Activated CD8-positive, alpha-beta memory T cell treated with anti-CD3 and anti-CD28 coated beads for 1 hour (primary cell): ENCODE measurements at places on chromosomes 2 and 18.

DNA sequence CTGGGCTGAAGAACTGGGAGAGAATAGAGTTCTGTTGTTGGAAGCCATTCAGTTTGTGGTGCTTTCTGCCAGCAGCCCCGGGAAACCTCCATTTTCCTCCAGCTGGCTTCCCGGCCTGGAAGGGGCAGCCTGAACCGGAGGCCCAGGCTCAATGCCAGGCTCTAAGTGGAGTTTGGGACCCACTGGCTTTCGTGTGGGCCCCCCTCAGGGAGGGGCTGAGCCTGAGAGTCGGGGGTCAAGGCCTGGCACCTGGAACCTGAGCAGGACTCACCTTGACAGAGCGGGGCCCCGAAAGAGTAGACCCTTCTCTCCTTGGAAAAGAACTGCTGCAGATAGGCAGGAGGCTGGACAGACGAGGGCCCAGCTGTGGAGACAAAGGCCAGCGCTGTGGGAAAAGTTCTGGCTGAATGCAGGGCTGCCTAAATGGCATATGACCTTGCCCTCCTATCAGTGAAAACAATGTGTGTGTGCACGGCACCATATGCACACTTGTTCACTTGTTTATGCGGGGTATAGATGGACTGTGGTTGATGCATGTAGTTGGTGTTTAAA lies 34.8 kb upstream of the ASB18 start:
- DNase-seq: no peak

- DNase-seq: no peak
These were observed 6.5 kb downstream of the ANKMY1 start for GRCh38 chr2:240551288-240551687.

GRCh38 chr18:61732854-61733253 lies 160.0 kb downstream of the RNF152 start:
- DNase-seq: no peak

GRCh38 chr2:217417536-217417935 lies 557.7 kb upstream of the TNP1 start:
- no peak for DNase-seq

GRCh38 chr18:34548120-34548972 lies 161.8 kb upstream of the DTNA start:
- DNase-seq: no peak

GRCh38 chr2:225038231-225038523 lies 4.1 kb downstream of the DOCK10 start:
- DNase-seq: no peak

- no peak for DNase-seq
These were observed 378.8 kb downstream of the PTPRM start for GRCh38 chr18:7945882-7946281.

DNA sequence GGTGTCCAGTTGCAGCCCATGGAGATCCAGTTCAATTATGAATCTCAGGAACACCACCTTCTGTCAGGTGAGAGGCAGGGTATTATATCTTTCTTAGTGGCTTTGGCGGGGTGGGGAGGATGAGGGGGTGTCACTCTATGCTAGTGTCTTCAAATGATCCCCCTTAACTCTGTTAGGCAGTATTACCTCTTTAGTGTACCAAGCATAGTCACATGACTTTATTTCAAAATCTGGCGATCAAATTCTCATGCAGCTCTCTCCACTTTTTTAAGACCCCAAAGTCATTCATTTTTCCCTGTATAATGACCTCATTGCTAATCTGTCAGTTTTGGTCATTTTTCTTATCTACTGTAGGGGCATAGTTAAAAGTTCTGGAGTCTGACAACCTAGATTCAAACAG lies 1.1 kb upstream of the ZSCAN30 start:
- DNase-seq: no peak

GRCh38 chr2:72824224-72824842 lies 1.5 kb downstream of the EXOC6B start:
- DNase-seq: no peak

DNA sequence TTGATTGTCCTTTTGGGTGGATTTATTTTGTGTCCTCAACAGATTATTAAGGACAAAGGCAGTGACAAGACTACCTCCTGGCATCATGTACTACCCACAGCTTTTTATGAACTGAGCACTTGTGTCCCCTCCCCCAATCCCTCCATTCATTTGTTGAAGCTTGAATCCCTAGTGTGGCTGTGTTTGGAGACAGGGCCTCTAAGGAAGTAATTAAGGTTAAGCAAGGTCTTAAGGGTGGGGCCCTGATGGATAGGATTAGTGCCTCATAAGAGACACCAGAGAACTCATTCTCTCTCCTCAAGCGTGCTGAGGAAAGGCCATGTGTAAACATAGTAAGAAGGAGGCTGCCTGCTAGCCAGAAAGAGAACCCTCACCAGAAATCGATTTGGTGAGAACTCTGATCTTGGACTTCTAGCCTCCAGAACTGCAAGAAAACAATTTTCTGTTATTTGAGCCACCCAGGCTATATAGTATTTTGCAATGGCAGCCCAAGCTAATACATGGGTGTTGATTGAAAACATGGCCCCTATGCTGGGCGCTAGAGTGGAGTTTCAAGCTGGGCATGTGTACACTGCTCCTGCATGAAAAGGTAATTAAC lies 3.4 kb upstream of the MAP4K4 start:
- DNase-seq: no peak

- no peak for DNase-seq
These were observed 18.4 kb downstream of the VPS54 start for GRCh38 chr2:64000630-64001381.

DNA sequence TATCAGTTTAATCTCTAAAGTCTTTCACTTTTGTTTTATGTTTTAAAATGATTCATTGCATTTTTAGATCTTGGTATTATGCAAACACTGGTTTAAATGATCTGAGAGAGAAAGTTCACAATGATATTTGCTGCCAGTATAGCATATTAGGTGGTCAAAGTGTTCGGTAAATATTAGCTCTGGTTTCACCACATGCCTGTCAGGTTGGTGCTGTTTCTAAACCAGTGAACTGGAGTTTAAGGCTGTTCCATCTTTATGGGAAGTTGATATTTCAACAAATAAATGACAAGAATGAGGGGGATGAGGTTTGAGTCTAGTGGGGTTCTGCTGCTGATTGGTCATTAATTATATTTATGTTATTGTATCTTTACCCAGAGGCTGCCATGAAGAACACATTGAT lies 436.4 kb downstream of the DCDC2C start:
- no peak for DNase-seq

DNA sequence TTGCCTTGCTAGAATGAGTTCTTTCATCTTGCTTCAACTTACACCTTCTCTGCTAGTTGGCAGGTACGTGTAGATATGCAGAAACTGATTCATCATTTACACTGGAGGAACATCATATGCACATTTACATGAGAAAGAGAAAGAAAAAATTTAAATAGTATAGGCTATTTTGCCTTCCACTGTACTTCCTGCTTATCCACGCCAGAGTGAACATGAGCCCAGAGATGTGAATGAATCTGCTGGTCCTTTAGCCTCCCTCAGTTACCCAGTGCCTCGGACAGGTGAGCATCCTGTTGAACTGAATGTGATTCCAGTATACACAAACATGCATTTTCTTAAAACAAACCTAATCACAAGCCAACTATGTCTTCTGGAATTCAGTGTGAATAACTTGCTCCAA lies 83.6 kb downstream of the SESTD1 start:
- no peak for DNase-seq

GRCh38 chr2:71150082-71150816 lies 19.8 kb downstream of the MPHOSPH10 start:
- DNase-seq: no peak

- DNase-seq: no peak
These were observed 1.1 kb downstream of the HK2 start for GRCh38 chr2:74834792-74835755.

DNA sequence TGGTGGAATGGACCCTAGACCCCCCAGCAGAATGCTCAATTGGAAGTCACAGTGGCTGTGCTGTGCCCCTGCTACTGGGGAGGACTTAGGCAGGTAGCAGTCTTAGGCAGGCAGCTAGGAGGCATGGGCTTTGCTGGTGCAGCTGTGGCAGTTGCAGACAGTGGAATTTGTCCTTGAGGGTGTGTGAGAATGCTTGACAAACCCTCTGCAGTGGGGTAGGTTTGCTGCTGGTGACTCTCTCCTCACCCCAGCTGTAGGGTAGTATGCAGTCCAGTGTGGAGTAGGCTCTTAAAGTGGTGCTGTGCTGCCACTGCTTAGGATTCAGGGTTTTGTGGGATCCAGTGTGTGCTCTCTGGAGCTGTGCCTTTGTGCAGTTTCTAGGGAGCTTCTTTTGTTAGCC lies 61.3 kb downstream of the NUP35 start:
- DNase-seq: no peak

DNA sequence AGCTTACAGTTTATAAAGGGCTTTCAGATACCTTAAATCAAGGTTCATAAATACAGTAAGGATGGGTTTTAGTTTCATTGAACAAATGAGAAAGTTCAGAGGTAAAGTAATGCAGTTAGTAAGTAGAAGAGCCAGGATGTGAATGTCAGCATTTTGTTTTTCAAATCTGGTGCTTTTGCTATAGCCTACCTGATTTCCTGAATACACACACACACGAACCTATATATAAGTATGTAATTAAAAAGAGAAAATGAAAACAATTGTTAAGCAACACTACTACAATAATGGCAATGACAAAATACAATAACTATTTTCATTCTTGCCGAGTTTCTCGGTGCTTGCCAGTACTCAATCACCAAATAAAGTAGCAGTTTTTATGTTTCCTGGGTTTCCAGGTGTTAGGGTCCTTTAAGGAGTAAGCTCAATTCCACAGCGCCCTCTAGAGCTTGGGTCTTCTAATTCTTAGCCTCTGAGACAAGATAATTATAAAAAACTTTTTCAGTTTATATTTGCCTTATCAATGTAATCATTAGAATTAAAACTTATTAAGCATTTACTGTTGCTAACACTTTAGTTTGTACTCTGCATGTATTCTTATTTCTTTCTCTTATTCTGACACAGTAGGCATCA lies 512.9 kb upstream of the ACVR2A start:
- peak; percentile 18 for DNase-seq

- no peak for DNase-seq
These were observed 82.0 kb downstream of the ZNF516 start for GRCh38 chr18:76412818-76413565.

GRCh38 chr18:41532344-41533086 lies 422.5 kb upstream of the PIK3C3 start:
- no peak for DNase-seq

DNA sequence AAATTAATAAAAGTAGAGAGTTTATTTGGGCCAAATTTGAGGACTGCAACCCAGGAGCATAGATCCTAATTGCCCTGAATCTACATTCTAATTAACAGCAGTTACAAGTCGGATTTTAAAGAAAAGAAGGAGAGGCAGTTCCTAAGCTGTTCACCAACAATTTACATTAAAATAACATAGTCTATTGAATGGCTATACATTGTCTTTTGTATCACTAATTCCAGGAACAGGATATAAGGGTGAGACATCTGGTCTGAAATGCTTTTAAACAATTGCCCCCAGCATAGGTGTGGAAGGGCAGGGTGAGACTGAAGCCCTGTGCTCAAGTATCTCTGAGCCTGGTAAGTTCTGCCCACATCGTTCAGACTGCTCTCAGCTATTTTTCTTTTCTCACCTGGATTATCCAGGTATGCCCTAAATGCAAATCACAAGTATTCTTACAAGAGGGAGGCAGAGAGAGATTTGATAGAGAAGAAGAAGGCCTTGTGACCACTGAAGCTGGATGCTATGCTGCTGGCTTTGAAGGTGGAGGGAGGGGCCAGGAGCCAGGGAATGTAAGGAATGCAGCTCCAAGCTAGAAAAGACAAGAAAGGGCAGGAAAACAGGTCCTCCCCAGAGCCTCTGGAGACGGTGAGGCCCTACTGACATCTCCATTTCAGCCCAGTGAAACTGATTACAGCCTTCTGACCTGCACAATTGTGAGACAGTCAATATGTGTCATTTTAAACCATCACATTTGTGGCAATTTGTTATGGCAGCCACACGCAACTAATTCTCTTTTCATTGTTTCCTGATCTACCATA lies 189.4 kb upstream of the ARL4C start:
- DNase-seq: no peak

DNA sequence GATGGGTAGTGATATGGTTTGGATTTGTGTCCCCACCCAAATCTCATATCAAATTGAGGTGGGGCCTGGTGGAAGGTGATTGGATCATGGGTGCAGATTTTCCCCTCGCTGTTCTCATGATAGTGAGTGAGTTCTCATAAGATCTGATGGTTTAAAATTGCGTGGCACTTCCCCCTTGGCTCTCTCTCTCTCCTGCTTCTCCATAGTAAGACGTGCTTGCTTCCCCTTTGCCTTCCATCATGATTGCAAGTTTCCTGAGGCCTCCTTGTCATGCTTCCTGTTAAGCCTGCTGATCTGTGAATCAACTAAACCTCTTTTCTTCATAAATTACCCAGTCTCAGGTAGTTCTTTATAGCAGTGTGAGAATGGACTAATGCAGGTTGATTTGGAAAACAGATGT lies 223.2 kb upstream of the APCDD1 start:
- DNase-seq: no peak

- DNase-seq: no peak
These were observed 246.8 kb upstream of the TNP1 start for GRCh38 chr2:217106650-217107014.

DNA sequence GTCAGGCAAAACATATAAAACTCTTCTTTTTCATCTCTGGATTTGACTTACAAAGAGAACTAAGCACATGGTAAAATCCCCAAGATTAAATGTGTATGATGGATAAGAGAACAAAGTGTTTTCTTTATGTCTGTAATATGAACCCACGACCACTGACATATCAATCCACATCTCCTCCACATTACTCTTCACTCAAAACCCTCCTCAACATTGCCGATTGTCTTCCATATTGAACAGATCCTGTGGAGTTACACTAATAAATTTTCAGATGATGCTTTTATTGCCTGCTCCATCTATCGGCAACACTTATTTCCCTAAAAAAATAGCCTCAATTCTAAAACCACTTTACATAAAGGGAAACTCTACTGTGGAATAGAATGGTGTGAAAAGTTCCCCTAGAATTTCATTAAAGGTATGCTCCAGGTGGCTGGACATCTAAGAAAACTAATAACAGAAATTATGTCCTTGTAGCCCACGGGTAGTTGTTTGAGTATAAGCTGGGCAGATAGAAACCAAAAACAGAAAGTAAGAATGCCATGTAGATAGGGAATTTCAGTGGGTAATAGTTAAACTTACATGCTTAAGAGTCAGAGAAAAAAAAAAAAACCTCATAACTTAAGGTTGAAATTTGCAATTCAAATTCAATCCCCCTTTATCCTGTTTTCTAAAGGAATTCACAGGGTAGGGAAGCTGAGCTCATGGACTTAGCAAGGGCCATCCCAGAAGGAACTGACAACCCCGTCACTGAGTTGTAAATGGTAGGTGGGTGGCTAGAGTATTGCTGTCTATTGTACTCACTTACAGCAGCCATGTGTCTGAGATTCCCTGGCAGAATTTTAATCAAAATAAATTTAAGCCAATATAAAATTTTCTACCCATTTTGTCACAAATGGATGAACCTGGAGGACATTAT lies 305.4 kb upstream of the LYPD1 start:
- DNase-seq: no peak

GRCh38 chr18:55781481-55781957 lies 193.5 kb upstream of the TCF4 start:
- DNase-seq: no peak

DNA sequence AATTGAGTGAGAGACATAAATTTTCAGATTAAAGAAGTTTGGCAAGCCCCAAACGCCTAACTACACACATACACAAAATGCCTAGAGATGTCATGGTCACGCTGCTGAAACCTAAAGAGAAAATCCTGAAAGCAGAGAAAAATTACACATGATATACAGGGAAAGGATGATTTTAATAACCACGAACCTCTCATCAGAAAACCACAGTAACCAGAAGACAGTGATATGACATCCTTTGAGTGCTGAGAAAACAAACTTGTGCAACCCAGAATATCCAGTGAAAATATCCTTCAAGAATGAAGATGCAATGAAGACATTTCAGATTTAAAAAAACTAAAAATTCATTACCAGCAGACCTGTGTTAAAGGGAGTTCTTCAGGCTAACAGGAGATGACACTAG lies 122.4 kb upstream of the LMAN1 start:
- no peak for DNase-seq
